HT-29 (cell line): ENCODE measurements at places on chromosomes 1 and 21.

- no peak for DNase-seq
These were observed 122.1 kb downstream of the LRIG2 start for GRCh38 chr1:113194846-113195830.

GRCh38 chr1:95301091-95301490 lies 67.1 kb downstream of the RWDD3 start:
- no peak for DNase-seq

DNA sequence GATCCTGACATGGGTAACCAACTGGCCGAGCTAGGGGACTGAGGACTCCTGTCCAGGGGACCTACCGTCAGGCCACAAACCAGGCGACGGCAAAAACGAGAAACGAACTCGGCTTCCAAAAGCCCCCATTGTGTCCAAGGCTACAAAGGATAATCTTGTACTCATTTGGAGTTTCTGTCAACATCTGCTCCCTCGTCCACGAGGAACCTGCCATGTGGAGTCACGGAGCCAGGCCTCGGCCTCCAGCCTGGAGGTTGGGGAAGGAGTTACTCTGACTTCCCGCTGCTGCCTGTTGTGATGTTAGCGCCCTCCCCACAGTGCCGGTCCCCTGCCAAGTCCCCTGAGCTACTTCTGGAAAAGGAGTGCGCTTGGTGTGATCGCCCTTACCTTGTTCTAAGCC lies 7.3 kb downstream of the KRTAP10-1 start:
- no peak for DNase-seq

DNA sequence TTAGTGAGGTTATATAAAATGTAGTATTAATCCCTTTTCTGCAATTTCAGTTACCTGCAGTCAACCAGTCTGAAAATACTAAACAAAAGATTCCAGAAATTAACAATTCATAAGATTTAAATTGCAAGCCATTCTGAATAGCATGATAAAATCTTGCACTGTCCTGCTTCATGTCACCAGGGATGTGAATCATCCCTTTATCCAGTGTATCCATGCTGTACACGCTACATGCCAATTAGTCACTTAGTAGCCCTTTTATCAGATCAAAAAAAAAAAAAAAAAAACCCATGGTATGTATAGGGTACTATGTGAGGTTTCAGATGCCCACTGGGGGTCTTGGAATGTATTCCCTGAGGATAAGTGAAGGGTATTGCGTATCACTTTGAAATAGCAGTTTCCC lies 191.3 kb upstream of the HP1BP3 start:
- no peak for DNase-seq

DNA sequence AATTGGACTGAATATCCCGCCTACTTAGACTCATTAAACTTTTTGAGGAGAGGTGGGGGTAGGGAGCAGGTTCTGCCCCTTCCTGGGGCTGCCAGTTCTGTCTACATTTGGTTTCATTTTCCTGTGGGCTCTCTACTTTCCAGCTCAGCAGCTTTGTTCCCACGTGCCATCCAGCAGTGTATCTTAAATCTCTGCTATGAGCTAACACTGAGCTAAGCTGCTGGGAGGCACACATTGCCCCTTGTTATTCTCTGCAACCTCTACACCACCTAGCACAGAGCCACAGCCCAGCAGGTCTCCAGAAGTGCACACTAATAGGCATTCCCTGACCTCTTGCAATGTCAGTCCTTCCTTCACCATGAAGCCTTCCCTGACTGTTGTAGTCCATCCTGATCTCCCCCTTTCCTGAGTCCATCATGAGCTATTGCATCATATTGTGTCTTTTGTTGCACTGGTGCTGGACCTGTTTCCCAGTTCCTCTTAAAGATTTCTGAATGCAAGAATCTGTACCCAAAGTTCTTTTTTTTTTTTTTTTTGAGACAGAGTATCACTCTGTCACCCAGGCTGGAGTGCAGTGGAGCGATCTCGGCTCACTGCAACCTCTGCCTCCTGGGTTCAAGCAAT lies 28.7 kb upstream of the NRDC start:
- DNase-seq, result no peak

DNA sequence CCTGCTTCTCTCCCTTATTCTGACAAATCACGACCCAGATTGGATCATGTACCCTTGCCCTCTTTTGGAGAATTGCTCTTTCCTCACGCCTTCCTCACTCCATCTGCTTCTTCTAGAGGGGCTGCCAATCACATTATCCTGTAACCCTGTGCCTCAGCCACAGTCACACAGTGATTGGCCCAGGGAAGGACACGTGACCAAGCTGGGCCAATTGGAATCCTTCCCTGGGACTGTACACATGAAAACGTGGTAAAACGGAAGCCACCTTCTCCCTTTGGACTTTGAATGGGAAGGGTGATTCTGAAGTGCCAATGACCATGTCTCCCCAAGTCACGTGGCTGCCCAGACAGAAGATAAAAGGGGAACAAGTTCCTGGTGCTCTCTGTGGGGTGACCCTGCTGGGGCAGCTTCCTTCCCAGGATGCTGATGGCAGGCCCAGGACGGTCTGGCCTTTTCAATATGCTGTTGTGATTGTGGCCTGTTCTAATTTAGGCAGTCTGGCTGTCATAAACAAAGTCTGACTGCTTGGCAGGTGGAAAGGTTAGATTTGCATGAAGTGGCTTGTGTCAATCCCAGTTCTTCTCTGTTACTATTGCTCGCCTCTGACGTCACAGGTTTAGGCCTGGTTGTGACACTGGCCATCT lies 92.9 kb downstream of the UBIAD1 start:
- no peak for DNase-seq

GRCh38 chr1:182905321-182905720 lies 47.6 kb downstream of the SHCBP1L start:
- DNase-seq, result no peak

DNA sequence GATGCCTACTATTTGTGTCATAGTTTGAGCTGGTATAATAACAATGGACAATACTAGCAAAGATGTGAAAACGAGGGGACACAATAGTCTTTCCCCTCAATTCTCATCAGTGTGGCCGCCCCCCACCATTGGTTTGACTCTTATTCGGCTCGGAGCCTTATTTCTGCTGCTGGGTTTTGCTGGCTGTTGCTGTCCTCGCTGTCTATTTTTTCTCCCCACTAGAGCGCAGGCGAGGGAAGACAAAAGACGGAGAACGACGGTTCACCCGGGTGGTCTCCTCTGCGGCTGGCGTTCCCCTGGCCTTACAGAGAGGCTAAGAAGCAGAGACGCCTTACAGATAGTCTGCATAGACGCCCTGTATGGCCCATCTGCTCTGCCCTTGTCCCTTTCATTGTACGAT lies 19.4 kb downstream of the CLIC6 start:
- no peak for DNase-seq

DNA sequence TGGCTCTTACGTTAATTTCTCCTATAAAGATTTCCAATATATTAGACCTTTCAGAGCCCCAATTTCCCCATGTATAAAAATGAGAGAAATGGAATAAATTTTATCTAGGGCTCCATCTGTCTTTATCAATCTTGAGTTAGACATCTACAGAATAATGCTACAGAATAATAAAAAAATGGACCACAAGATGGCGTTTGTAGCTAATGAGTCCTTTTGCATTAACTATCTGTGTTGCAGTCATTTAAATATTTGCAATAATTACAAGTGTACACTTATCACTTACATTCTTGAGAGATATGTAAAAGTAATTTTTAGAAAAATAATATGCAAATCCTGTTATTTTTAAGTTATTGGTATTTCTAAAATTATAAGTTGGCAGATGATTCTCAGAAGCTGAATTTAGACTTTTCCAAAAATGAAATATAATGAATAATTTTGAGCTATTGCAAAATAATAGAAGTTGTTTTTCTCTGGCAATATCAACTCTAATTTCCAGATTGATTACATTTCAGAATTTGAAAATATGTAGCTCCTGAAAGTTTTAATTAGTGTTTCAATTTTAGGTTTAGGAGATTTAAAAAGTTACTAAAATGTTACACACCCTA lies 87.7 kb downstream of the SNX7 start:
- peak; percentile 54 for DNase-seq

GRCh38 chr1:110160538-110161100 lies 10.3 kb downstream of the SLC6A17 start:
- DNase-seq, result no peak

GRCh38 chr1:151585622-151586021 lies 26.2 kb upstream of the SNX27 start:
- peak; percentile 71 for DNase-seq

DNA sequence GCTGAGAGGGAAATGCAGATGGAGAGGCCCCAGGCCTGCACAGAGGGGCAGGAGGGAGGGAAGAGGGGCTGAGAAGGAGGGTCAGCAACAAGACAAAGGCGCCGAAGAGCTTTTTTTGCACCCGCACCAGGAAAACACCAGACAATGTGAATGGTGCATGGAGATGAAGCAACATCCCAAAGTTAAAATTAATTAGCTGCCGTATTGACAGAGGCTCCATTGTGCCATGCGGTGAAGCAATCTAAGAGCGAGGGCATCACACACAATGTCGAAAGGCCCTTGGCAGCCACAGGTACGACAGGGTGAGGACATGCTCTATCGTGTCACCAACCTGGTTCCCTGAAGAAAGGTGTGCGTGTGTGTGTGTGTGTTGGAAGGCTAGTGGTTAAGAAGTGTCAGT lies 41.2 kb downstream of the SSBP3 start:
- DNase-seq, result no peak

GRCh38 chr1:112882271-112882744 lies 73.7 kb downstream of the SLC16A1 start:
- no peak for DNase-seq

DNA sequence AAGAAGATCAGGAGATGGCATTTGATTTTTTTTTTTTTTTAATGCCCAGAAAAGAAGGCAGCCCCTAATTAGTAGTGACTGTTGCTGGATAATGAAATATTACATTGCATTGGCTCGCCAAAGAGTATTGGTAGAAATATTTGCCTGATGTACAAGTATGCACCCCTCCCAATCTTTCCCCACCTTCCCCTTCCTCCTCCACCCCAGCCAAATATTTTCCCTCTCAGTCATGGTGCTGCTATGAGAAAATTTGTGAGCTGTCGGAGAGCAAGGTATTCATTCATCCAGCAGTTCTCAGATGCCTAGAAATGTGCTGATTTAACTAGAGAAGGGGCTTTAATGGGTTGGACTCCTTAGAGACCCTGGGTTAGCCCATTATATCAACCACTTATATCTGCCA lies 50.5 kb upstream of the IKBKE start:
- DNase-seq, result no peak

DNA sequence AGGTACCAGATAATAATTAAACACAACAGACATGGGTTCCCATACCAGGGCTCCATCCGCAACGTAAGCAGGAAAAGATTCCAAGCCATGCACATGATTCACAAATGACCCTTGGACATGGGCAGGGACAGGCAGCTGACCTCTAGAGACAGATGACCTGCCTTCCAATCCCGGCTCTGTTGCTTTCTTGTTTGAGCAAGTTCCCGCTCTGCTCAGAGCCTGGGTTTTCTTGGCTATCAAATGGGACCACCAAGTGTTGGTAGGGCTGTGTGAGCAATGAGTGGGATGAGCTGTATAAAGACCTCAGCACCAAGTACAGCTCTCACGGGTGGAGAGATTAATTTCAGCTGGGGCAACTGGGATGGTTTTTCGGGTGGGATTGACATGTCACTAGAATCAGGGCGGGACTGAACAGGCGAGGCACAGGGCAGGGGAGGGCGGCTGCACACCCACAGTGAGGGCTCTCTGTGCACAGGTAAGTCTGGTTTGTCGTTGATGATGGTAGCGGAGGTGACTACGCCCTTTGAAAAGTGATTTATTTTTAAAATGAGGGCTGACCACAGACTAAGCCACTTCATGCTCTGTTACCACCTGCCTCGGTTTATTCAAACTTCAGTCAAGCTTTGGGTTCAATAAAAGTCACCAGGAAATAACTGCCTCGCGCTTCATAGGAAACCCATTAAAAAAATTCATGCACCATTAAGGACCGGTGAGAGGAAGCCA lies 57.5 kb upstream of the IFFO2 start:
- DNase-seq, result peak; percentile 87

DNA sequence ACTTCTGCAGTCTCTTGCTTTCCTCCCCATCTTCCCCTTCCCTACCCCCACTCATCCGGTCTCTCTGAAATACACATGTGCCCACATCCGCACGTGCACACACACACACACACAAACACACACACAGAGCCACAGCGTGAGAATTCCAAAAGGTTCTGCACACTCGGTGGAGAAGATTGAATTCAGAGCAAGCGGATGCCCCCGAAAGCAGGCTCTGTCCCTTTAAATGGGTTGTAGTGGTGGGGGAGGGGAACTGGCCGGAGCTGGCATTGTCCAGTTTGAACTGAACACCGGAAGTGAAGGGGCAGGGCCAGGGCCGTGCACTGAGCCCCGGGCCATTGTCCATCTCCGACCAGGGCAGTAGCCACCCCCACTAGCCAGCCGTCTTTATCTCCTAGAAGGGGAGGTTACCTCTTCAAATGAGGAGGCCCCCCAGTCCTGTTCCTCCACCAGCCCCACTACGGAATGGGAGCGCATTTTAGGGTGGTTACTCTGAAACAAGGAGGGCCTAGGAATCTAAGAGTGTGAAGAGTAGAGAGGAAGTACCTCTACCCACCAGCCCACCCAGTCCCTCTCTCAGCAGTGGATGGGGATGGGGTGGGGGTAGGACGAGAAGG lies 1.3 kb upstream of the LIN28A start:
- no peak for DNase-seq
